ENCODE measurements at places on chromosomes 16 and 17. TPM values are rescaled to one million over a fixed set of nuclear protein-coding genes. Genes with fewer than 3 reads are reported as not detected.

The PRDM7 gene
- not detected for total RNA-seq

GRCh38 chr16:56257239-56257638, 66.0 kb downstream of the GNAO1 start:
- DNase-seq, result no peak

The NPIPA8 gene
- 5.1 TPM for total RNA-seq

The KCTD19 gene
- total RNA-seq, result 0.51 TPM

DNA sequence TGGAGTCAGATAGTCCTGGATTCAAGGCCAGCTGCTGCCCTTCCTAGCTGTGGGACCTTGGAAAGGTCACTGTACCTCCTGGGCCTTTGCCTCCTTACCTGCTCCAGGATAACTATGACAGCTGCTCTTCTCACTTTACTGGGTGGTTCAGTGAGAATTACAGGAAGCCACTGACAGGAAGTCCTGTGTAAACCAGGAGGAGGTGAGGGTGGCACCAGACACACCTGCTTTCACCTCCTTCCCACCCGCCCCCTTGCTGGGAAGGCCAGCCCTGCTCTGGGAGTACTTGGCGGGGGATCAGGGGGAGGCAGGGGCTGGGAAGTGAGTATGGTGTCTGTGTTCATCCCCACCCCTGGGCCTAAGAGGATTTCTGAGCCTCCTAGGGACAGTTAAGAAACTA, 42.6 kb downstream of the CPNE2 start:
- DNase-seq, result no peak

DNA sequence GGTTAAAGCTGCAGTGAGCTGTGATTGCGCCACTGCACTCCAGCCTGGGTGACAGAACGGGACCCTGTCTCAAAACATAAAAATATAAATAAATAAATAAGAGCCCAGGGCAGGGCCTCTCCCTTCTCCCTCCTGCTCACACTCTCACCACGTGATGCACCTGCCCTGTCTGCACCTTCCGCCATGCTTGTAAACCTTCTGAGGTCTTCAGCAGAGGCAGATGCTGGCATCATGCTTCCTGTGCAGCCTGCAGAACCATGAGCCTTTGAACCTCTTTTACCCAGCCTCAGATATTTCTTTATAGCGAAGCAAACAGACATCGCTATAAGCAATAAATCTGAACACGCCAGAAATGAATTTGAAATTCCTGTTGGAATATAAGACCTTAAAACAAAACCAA, 48.5 kb downstream of the HNF1B start:
- DNase-seq, result no peak

GRCh38 chr16:67967958-67968399, 458 bp downstream of the SLC12A4 start:
- no peak for DNase-seq

- DNase-seq, result no peak
These were observed 7.0 kb downstream of the P2RX1 start for GRCh38 chr17:3909257-3909656.

DNA sequence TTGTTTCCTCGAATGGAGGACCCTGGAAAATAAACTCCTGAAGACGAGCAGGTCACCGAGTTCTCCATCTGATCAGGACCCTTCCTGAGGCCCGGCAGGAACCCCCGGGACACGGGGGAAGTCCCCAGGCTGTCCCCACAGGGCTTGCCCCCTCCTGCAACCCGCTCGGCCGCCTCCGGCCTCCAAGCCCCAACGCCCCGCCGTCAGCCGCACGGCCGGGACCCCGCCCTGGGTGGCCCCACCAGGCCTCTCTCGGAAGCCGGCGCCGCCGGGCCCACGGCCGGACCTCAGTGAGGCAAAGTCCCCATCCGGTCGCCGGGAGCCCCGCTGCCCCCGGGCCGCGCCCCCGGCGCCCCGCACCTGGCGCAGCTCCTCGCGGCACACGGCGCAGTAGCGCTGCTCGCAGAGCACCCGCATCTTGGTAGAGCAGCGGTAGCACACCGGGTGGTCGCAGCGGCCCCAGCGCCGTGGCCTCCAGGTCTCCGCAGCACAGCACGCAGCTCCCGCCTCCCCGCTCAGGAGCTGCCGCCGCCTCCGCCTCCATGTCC, 383 bp downstream of the ZNF598 start:
- no peak for DNase-seq

DNA sequence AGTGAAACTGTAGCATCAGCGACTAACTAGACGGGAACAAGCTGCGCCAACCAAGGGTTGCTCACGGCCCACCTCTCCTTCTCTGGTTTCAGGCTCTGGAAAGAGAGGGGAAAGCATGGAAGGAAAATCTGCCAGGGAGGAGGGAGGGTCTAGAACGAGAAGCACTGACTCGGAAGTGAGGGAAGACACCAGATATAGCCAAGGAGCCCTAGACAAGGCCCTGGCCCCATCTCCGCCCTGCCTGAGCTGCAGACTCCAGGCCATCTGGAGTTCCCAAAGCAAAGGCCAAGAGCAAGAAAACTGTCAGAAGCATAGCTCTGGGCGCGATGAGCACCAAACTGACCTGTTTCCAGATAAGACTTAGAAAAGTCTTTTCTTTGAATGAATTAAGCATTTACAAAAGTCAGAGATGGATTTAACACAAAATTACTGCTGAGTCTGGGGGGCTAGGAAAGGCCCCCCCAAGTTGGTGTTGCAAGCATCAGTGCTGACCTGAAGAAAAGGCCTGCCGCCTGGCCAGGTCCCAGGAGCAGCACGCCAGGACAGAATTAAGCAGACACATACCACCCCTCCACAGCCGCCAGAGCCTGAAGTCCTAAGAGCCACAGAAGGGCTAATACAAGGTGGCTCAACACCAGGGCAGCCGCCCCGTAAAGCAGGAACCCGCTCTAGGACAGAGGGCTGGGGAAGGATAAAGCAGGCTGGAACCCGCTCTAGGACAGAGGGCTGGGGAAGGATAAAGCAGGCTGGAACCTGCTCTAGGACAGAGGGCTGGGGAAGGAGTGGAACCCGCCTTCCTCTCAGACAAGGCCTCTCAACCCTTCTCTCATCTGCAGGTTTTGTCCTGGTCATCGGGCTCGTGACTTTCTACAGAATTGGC, 20.7 kb downstream of the TMEM204 start:
- DNase-seq, result peak; percentile 63

All from uterus (tissue), 4 donors.